Activated CD4-positive, alpha-beta T cell treated with anti-CD3 and anti-CD28 coated beads, Interleukin-2, Interleukin-4, amounts not matched to agents 100 ng/mL and 50 ng/mL, durations not matched to agents 16 hours and 8 hours (primary cell): ENCODE measurements at places on chromosomes 3 and 15.

GRCh38 chr15:30865257-30865656 is 38.5 kb upstream of the FAN1 start:
- no peak for DNase-seq

GRCh38 chr15:94269954-94270353 is 38.6 kb downstream of the MCTP2 start:
- no peak for DNase-seq

- no peak for DNase-seq
Measured at GRCh38 chr15:25178835-25179672, 224.3 kb downstream of the SNRPN start.

DNA sequence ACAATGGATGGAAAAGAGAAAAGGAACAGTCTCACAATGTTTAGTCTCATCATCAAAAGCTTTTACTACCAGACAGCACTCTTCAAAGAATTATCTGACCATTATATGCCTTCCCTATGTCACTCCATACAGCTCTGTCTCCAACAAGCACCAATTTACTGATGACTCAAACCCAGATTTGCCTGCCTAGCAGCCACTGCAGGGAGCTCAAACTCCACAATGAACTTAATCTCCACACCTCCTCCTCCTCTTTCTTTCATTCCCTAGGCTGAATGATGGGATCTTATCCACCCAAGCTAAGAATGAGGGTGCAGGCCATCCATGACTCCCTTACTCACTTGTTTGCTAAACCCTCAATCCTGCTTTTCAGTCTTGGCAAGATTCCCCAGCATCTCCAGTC is 45.5 kb downstream of the NBEAL2 start:
- peak; percentile 19 for DNase-seq

GRCh38 chr3:120469440-120469839 is 18.6 kb upstream of the FSTL1 start:
- DNase-seq: no peak

GRCh38 chr15:98669638-98670037 is 21.3 kb downstream of the IGF1R start:
- no peak for DNase-seq

- DNase-seq: no peak
Measured at GRCh38 chr3:175046601-175047000, 187.5 kb downstream of the NAALADL2 start.

- DNase-seq: no peak
Measured at GRCh38 chr3:48285132-48285531, 44.2 kb downstream of the ZNF589 start.

DNA sequence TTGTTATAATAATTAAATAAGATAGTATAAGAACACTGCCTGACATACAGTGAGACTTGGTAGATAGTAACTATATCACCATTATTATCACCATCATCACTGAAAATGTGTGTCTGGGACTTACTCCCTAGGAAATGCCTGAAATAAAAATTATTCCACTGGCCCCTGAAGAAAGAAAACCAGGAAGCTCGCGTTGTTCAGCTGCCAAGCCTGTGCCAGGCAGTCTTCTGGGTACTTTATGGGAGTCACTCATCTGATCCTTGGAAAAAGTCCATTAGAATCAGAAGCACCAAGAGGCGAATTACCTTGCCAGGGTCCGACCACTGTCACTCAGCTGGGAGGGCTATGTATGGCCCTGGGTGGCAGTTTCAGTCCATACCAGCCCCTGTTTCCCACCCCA is 220.3 kb upstream of the TPM1 start:
- no peak for DNase-seq

- DNase-seq: peak; percentile 88
Measured at GRCh38 chr3:25648107-25648535, 16.6 kb downstream of the TOP2B start.

DNA sequence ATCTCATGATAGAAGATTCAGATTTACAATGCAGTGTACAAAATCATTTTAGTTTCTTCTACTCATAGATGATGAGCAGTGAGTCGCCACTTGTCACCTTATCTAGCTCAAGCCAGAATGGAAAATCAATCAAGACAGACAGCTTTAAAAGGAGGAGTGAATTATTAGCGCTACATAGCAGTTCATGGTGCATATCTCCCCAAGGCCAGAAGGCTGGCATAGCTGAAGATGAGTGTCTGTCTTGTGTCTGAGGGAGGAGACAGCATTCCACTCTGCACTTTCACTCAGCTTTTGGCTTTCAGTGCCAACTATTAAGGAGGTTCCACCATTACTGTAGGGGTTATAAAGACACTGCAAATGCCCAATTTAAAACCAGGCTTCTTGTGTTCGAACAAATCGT is 804.1 kb upstream of the LMCD1 start:
- DNase-seq: no peak

GRCh38 chr3:31014317-31015040 is 120.0 kb upstream of the GADL1 start:
- DNase-seq: peak; percentile 9

DNA sequence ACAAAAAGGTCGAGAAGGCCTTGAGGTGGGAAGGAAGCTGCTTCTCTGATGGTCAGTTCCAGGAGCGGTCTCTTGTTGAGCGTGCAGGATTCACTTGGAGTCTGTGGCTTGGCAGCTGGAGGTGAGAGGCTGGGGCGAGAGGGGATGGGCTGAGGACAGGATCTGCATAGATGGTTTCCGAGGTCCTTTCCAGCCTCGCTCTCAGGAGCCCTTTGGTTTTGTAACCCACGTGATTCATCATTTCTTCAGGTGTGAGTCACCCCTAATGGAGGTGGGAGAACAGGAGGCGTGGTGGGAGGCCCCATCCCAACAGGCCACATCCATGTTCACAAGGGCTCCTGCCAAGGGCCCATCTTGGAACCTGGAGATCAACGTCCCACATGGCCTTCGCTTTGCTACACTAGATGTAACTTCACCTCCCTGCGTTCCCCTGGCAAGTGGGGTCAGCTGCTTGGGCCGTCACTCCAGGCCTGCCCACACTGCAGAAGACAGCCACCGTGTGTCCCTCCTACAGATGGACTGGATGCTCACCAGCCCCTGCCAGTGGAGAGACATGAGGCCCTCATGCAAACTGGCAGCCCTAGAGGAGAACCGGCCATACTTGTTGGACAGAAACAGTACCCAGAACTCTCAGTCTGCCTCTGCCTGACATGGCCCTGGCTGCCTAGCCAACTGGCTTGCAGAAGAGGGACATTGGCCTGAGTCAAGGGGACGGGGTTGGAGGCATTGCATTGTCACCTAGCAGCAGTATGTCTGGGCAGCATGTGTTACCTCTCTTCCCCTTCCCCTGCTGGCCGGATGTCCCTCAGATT is 1.6 kb upstream of the PCSK6 start:
- no peak for DNase-seq

- DNase-seq: no peak
Measured at GRCh38 chr15:57534281-57534680, 57.4 kb upstream of the MYZAP start.

- no peak for DNase-seq
Measured at GRCh38 chr15:101204739-101205535, 46.9 kb downstream of the CHSY1 start.

DNA sequence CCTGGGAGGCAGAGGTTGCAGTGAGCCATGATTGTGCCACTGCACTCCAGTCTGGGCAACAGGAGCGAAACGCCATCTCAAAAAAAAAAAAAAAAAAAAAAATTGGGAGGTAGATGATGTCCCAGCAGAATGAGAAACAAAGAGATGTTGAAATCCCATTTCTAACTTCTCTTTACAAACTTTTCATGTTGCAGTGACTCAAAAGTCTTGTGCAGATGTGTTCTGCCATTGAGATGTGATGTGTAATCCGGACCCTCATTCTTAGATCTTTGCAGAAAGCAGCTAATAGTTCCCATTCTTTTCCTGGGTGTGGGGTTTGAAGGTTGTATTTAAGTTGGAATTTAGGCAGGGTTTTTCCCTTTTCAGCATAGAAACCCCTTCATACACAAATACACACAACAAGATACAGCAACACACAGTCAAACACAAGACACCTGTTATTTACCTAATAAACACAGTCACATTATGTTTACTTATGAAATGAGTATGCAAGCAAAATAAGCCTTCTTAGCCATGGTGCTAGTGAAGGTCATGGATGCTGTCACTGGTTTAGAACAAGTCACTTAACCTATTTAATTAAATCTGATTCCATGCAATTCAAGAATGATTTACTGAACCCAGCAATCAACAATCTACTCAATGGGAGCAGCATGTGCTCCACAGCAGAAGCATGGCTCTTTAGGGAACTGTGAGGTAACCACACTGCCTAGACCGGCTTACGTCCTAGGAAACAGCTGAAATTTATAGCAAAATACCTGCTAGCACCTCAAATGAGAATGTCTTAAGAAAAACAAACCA is 14.9 kb downstream of the SIAH2 start:
- DNase-seq: no peak

DNA sequence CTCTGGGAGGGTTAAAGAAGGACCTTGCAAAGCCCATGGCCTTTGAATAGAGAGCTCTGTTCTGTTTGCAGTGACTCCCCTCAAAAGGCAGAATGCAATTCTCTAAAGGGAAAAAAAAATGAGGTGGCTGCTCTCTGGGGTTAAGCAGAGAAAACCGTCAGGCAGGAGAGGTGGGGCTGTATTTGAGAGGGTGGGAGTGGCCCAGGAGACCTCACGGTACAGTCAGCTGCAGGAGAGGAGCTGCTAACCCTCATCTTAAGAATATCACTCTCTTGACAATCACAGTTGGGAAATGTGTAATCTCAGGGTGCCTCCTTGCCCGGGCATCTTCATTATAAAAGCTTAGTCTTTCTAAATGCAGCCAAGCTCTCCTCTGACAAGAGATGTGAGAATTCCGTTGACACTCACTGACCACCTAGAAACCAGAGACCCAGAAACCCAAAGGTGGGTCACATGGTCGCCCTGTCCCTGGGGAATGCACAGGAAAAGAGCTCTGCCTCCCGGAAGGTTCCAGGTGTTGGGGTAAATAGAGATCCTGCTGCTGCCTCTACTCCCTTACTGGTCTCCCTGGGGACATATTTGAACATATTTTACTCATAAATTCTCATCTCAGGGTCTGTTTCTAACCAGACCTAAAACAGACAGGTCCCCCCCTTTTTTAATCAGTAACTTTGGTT is 159.1 kb upstream of the CTDSPL start:
- DNase-seq: no peak

- DNase-seq: no peak
Measured at GRCh38 chr3:58335652-58335947, 2.9 kb downstream of the PXK start.
